ENCODE measurements at places on chromosomes 7 and 10. TPM values are rescaled to one million over a fixed set of nuclear protein-coding genes. Genes with fewer than 3 reads are reported as not detected.

Gene CPA2
- 0.55 TPM for total RNA-seq

Gene CALHM3
- not detected for total RNA-seq

Gene DPY19L1
- 37.4 TPM for total RNA-seq

Gene PLEKHS1
- total RNA-seq = not detected

GRCh38 chr7:45663167-45663921 lies 89.2 kb downstream of the ADCY1 start:
- no peak overlapping the region for H3K4me3 ChIP-seq
- no peaks in the 10 kb centered on the region for H3K36me3 ChIP-seq
- H3K27ac ChIP-seq = no peak overlapping the region
- peak; percentile 12 for DNase-seq

All from neural crest cell (in vitro differentiated cells).